ENCODE measurements at places on chromosomes 5 and 9.

GRCh38 chr9:137370865-137371520 lies 52.0 kb downstream of the EXD3 start:
- H3K4me3 ChIP-seq: no peak overlapping the region
- H3K36me3 ChIP-seq: no peaks in the 10 kb centered on the region
- no peak for DNase-seq

DNA sequence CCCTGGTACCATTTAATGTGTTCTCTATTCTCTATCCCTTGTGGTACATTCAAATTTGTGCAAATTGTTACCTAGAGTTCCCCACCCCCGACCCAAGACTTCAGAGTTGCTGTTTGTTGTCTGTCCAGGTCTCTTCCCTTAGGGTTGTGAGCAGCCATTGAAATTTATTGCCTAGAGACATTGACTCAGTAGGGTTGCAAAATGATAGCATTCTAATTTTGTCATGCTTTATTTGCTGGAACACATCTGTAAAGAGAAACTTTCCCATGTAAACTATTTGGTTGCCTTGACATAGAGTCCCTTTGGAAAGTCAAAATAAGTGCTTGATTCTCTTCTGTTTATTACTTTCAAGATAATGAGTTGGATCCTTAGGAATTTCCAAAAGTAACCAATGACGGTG lies 91.7 kb upstream of the KLF9 start:
- H3K4me1 ChIP-seq: peaks cover 7% of the 10 kb centered on the region
- DNase-seq: no peak
- H3K36me3 ChIP-seq: no peaks in the 10 kb centered on the region
- H3K4me3 ChIP-seq: no peak overlapping the region
- H3K27ac ChIP-seq: no peak overlapping the region

DNA sequence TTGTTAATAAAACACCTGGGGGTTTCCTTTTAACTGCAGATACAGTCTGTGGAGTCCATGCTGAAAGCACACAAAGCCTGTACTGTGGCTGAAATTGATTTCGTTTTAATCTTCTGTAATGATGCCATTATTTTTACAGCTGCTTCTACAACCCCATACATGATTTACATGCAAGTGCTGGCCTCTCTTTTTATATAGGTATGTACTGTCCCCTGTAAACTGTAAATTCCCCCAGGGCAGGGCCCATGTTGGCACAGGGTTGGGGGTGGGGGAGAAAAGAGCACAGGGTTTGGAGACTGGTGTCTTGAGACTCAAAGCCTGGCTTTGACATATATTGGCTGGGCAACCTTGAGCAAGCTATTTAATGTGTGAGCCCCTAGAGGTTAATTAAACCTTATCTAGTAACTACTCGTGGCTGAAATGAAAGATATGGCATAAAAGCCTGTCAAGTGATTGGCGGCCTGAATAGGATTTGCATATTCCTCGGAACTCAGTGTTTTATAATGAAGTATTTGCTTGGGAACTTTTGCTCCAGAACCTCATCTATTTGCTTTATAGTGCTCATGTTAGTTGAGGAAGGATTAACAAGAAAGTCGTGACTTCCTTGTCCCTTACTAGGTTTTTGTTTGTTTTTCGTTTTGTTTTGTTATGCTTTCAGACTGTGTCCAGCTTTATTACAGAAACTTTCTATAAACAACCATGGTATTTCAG lies 34.0 kb downstream of the KLF4 start:
- no peaks in the 10 kb centered on the region for H3K27me3 ChIP-seq
- no peaks in the 10 kb centered on the region for H3K36me3 ChIP-seq
- no peak overlapping the region for H3K4me3 ChIP-seq
- no peak overlapping the region for H3K27ac ChIP-seq
- no peak for DNase-seq
- H3K4me1 ChIP-seq: no peaks in the 10 kb centered on the region

DNA sequence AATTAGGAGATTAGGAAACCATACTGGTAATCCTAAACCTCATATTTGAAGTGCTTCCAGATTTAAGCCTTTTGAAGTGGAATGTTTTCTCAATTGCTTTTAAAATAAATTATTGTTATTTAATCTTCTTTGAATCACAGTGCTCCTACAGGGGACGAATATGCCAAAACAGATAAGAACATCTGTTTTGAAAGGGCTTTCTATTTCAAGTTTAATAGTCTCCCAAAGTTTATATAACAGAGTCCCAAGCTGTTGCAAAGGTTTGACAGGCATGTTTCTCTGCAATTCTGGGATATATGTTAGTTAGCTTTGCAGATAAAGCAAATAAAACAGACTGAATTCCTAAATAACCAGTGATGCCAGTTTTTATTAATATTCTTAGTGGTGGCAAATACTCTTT lies 803.7 kb downstream of the TLE4 start:
- no peaks in the 10 kb centered on the region for H3K4me1 ChIP-seq
- no peaks in the 10 kb centered on the region for H3K27me3 ChIP-seq
- no peak overlapping the region for H3K27ac ChIP-seq
- no peak for DNase-seq
- H3K4me3 ChIP-seq: no peak overlapping the region

DNA sequence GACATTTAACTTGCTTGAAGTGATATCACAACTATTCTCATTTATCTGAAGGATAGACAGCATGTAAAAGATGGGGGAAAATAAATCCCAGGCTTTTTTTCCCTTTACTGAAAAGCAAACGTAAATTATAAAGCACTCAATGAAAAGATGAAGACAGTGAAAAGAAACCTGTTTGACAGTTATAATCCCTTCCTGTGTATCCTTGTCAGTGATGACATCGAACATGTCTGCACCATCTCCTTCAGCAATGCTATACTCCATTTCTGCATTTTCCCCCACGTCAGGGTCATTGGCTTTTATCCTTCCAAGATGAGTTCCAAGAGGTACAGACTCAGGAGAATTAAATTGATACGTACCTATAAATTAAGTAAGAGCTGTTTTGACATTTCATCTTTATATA lies 134.9 kb downstream of the CDH9 start:
- H3K27ac ChIP-seq: no peak overlapping the region
- H3K4me3 ChIP-seq: no peak overlapping the region
- DNase-seq: no peak
- no peaks in the 10 kb centered on the region for H3K27me3 ChIP-seq
- H3K4me1 ChIP-seq: no peaks in the 10 kb centered on the region

- peak within 1 kb of the TSS; percentile 64 for H3K4me3 ChIP-seq
- peaks cover 39% of the 10 kb centered on the region for H3K27me3 ChIP-seq
- no peaks in the 10 kb centered on the region for H3K4me1 ChIP-seq
- peaks cover 4% of the 10 kb centered on the region for H3K36me3 ChIP-seq
Observed at GRCh38 chr5:141338538-141339306, at the start of gene PCDHGA2. PCDHGA2 (plus strand) TSS chr5:141338760.

DNA sequence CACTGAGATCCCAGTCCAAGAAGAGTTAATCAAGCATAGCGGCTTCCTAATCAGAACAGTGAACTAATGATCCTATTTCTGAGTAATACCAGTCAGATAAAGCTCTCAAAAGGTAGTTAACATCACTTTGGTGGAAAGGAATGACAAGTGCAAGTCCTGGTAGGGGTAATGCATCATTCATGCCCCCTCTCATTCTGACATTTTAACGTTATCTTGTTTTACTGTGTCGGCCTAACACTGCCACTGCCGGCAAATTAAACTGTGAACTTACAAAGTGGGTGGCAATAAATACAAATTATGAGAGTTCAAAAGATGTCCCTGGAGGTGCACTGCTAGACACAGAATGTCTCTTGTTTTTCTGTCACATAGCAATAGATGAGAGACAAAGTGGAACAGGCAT lies 131.6 kb downstream of the EBF1 start:
- no peaks in the 10 kb centered on the region for H3K36me3 ChIP-seq
- H3K27me3 ChIP-seq: peaks cover 7% of the 10 kb centered on the region
- H3K4me1 ChIP-seq: no peaks in the 10 kb centered on the region
- no peak for DNase-seq
- H3K27ac ChIP-seq: no peak overlapping the region
- no peak overlapping the region for H3K4me3 ChIP-seq

DNA sequence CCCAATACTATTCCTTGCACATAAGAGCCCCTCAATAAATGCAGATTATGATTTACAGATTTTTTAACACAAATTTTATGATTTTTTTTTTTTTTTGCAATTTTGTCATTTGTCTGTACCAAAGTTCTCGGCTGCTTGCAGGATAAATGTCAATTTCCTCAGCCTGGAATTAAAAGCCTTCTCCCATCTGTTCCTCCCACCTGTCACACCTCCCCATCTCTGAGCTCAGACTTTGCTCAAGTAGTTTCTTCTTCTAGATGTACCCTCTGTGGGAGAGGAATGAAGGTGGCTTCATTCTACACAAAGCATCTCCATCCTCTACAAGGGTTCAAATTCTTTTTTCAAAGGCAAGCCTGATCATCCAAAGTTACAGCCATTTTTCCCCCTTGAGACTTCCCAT lies 153.7 kb upstream of the GRAMD2B start:
- H3K4me3 ChIP-seq: no peak overlapping the region
- no peaks in the 10 kb centered on the region for H3K27me3 ChIP-seq
- H3K36me3 ChIP-seq: no peaks in the 10 kb centered on the region
- no peaks in the 10 kb centered on the region for H3K4me1 ChIP-seq
- H3K27ac ChIP-seq: no peak overlapping the region

DNA sequence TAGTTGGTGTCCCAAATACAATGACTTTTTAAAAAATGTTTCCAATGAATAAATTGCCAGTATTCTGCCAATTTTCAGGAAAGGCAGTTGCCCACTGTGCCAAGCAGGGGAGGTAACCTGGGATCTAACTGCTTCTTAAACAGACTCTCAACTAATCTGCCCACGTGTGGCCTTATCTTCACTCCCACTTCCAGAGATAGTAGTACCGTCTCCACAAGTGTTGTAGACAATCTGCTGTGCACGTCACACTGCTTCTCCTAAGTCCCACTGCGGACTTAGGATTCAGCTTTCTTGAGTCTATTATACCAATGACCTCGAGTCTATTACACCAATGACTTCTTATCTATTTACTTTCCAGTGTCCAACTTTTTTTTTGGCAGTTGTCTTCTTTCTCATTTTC lies 21.2 kb downstream of the POU4F3 start:
- peaks cover 11% of the 10 kb centered on the region for H3K27me3 ChIP-seq
- no peak overlapping the region for H3K4me3 ChIP-seq
- no peaks in the 10 kb centered on the region for H3K36me3 ChIP-seq
- H3K27ac ChIP-seq: no peak overlapping the region

GRCh38 chr9:77953590-77953989 lies 78.0 kb downstream of the GNAQ start:
- no peak overlapping the region for H3K4me3 ChIP-seq
- no peak for DNase-seq
- H3K27me3 ChIP-seq: no peaks in the 10 kb centered on the region
- no peak overlapping the region for H3K27ac ChIP-seq
- H3K36me3 ChIP-seq: no peaks in the 10 kb centered on the region
- H3K4me1 ChIP-seq: peaks cover 42% of the 10 kb centered on the region

- H3K27ac ChIP-seq: no peak overlapping the region
- no peak overlapping the region for H3K4me3 ChIP-seq
- no peak for DNase-seq
- no peaks in the 10 kb centered on the region for H3K36me3 ChIP-seq
- no peaks in the 10 kb centered on the region for H3K4me1 ChIP-seq
Observed at GRCh38 chr9:34744295-34745221, 34.6 kb upstream of the CCL21 start.

DNA sequence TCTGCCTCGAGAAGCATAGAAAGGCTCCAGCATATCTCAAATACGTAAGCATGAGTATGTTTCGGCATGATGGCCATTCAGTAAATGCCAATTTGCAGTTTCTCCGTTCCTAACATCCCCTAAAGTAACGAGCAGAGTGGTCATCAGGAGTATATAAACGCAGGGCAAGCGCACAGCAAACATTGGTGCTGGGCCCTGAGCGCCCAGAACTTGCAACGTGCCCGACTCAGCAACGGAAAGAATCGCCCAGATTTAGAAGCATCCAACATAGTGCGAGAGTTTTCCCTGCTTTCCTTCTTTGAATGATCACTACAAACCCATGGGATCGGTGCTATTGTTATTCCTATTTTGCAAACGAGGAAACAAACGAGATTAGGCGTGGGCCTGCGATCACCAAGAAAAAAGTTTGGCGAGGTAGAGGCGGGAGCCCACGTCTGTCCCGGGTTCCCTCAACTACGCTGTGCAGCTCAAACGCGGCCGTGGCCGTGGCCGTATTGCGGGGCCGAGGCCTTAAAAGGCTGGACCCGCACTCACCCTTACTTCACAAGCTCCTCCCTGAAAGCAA lies 505 bp downstream of the RPS14 start:
- peak overlapping the region; percentile 100 for H3K27ac ChIP-seq
- H3K4me1 ChIP-seq: peaks cover 40% of the 10 kb centered on the region
- H3K4me3 ChIP-seq: peak overlapping the region; percentile 92
- peaks cover 44% of the 10 kb centered on the region for H3K36me3 ChIP-seq
- H3K27me3 ChIP-seq: peaks cover 2% of the 10 kb centered on the region
